ENCODE measurements at places on chromosomes 1 and 21. TPM values are rescaled to one million over a fixed set of nuclear protein-coding genes. Genes with fewer than 3 reads are reported as not detected.

DNA sequence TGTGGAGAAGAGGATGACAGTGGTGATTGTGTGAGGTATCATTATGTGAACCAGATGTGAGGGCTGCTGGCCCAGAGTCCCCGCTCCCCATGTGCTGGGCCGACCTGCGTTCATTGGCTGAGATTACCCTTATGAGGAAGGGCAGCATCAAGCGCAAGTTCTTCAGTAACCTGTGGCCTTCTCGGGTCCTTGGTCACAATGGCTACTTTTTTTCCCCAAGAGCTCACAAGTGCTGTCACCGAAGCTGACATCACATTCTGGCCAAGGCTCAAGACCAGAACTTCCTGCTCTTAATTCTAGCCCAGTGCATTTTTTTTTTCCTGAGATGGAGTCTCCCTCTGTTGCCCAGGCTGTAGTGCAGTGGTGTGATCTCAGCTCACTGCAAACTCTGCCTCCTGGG, 262.9 kb downstream of the RHOU start:
- no peaks in the 10 kb centered on the region for H3K4me1 ChIP-seq
- DNase-seq: no peak
- H3K27me3 ChIP-seq: no peaks in the 10 kb centered on the region
- no peaks in the 10 kb centered on the region for H3K36me3 ChIP-seq

LCE3D gene
- not detected for total RNA-seq

DNA sequence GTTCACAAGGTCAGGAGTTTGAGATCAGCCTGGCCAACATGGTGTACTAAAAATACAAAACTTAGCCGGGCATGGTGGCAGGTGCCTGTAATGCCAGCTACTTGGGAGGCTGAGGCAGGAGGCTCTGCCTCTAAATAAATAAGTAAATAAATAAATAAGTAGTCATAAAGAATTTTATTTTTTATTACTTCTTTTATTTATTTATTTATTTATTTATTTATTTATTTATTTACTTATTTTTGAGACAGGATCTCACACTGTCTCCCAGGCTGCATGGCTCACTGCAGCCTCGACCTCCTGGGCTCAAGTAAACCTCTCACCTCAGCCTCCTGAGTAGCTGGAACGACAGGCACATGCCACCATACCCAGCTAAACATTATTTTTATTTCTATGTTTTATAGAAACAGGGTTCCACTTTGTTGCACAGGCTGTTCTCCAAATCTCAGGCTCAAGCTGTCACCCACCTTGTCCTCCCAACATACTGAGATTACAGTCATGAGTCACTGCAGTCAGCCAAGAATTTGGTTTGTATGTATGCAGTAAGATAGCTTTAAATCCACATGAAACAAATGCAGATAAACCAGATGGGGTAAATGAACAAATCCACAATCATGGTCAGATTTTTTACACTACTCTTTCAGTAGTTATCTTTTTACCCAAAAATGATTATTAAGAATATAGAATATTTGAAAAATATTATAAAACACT, 523.3 kb upstream of the RGS18 start:
- H3K4me1 ChIP-seq: no peaks in the 10 kb centered on the region
- H3K36me3 ChIP-seq: no peaks in the 10 kb centered on the region
- H3K4me3 ChIP-seq: no peak overlapping the region
- no peak for DNase-seq
- no peak overlapping the region for H3K27ac ChIP-seq

TRIM17 gene
- 6.5 TPM for total RNA-seq

- H3K4me3 ChIP-seq: no peak overlapping the region
- no peak overlapping the region for H3K27ac ChIP-seq
- H3K36me3 ChIP-seq: no peaks in the 10 kb centered on the region
- no peaks in the 10 kb centered on the region for H3K27me3 ChIP-seq
These were observed 13.4 kb downstream of the KCNE1 start for GRCh38 chr21:34498623-34499022.

DNA sequence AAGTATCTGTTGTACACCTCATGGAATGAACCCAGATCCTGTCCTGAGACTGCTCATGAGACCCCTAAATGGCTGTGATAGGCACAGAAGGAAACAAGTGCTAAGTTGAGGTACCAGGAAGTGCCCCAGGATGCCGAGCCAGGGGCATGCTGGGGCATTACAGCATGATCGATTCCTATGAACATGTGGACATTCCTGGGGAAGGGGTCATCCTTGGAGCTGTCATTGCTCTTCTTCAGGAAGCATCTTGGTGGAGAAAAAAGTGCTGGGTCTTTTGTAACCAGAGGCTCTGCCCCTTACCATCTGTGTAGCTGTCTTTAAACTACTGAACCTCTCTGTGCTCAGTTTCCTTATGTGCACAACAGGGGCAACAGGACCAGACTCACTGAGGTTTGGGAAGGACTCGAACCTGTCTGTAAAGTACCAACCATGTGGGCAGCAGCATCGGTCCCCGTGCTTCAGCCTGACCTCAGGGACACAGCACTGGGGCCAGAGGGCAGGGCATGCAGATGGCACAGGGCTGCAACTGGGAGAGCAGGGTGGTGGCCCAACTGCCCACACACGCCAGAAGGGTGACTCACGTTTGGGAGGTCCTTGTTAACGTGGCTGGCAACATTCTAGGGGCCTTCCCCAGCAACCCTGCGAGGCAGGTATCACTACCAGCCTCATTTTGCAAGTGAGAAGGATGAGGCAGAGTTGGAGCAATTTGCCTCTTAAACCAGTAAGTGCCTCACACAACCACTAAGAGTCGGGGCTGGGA, 142.3 kb upstream of the EDN2 start:
- H3K27ac ChIP-seq: no peak overlapping the region
- H3K4me3 ChIP-seq: no peak overlapping the region
- no peaks in the 10 kb centered on the region for H3K36me3 ChIP-seq
- DNase-seq: no peak
- H3K4me1 ChIP-seq: no peaks in the 10 kb centered on the region

DNA sequence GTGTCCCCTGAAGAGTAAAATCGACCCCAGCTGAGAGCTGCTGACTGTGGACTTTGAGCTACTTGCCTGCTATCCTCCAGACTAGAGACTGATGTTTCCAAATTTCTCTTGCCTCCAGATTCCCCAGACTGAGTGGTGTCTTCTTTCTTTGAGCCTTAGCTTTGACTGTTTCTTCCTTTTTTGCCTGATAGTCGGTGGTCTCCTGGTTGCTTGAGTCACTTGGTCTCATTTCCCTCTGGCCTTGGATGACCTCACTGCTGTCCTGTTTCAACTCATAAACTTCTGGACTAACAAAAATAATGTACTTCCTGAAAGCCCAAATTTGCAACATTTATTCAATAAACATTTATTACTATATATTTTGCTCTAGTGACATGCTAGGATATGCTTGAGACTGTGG, 52.9 kb upstream of the DIPK1A start:
- H3K27me3 ChIP-seq: no peaks in the 10 kb centered on the region
- H3K27ac ChIP-seq: no peak overlapping the region
- no peaks in the 10 kb centered on the region for H3K36me3 ChIP-seq
- peaks cover 2% of the 10 kb centered on the region for H3K4me1 ChIP-seq

GRCh38 chr1:232678185-232678886, 48.4 kb upstream of the SIPA1L2 start:
- peak overlapping the region; percentile 17 for H3K27ac ChIP-seq
- no peaks in the 10 kb centered on the region for H3K4me1 ChIP-seq
- DNase-seq: peak; percentile 24
- no peak overlapping the region for H3K4me3 ChIP-seq
- no peaks in the 10 kb centered on the region for H3K36me3 ChIP-seq
- H3K27me3 ChIP-seq: no peaks in the 10 kb centered on the region

DNA sequence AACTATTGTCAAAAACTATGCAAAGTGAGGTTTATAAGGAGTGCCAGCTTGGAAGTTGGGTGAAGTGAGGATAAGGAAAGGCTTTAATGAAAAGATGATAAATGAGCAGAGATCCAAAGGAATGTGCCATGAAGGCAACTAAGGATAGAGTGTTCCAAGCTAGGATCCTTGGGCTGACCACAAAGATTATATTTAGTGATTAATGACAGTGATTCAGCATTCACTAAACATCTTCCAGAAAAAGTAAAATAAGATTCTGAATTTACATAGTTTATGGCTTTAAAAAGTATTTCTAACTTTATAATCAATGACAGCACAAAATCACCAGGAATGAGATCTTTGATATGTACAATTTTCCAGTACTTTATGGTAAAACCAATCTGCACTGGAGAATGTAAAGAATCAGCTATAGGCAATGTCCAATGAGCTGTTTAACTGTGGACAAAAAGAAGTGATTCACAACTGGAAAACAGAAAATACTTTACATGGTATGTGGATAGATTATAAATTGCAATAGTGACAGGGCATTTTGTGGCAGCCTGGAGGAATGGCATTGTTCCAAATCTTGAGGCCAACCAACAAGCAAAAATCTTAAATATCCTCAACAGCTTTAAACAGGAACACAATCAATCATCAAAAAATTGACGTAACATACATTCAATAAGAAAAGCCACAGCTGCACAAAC, 91.2 kb upstream of the KCTD3 start:
- H3K36me3 ChIP-seq: no peaks in the 10 kb centered on the region
- H3K27ac ChIP-seq: no peak overlapping the region
- no peak for DNase-seq
- no peak overlapping the region for H3K4me3 ChIP-seq
- no peaks in the 10 kb centered on the region for H3K27me3 ChIP-seq

- H3K4me3 ChIP-seq: peak overlapping the region; percentile 78
- H3K27ac ChIP-seq: no peak overlapping the region
- H3K4me1 ChIP-seq: peaks cover 2% of the 10 kb centered on the region
- no peak for DNase-seq
These were observed 1.6 kb downstream of the RPF1 start for GRCh38 chr1:84480650-84481049.

DNA sequence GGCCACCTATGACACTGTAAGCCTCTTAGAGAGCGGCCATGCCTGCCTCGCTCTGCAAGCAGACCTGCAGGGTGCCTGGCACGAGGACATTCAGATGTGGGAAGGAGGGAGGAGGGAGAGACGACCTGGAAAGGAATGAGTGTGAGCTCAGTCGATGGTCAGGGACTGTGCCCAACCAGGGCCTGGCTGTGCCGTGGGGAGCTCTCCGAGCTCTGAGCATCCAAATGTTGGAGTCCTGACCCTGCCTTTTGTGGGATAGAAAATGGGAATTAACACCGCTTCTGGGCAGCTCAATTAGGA, 7.3 kb downstream of the CSTB start:
- H3K4me3 ChIP-seq: no peak overlapping the region
- no peak overlapping the region for H3K27ac ChIP-seq
- H3K36me3 ChIP-seq: no peaks in the 10 kb centered on the region
- H3K27me3 ChIP-seq: no peaks in the 10 kb centered on the region

Measured in kidney (tissue), 22 donors.